Left ventricle myocardium inferior (tissue), 1 donor: ENCODE measurements at places on chromosomes 2 and 18. TPM values are rescaled to one million over a fixed set of nuclear protein-coding genes. Genes with fewer than 3 reads are reported as not detected.

DNA sequence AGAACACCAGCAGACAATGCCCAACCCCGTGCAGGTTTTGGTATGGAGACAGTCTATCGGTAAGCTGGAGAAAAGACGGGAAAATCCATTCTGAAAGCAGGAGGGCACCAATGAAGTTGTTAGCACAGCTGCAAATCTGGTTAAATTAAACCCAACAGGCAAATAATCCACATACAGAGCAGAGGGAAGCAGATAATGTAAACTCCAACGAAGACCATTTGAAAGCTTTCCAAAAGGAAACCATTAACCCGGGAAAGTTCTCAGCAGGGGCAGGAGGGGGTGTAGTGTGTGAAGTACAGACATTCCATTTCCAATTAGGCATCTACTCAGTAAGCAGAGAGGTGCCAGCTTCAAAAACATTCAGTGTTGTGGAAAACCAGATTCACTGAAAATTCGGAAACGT lies 10.3 kb downstream of the EDAR start:
- H3K27me3 ChIP-seq, result peaks cover 12% of the 10 kb centered on the region
- no peaks in the 10 kb centered on the region for H3K4me1 ChIP-seq
- no peak overlapping the region for H3K4me3 ChIP-seq
- no peak for DNase-seq
- no peaks in the 10 kb centered on the region for H3K36me3 ChIP-seq

- H3K36me3 ChIP-seq, result no peaks in the 10 kb centered on the region
- no peak overlapping the region for H3K4me3 ChIP-seq
- no peaks in the 10 kb centered on the region for H3K4me1 ChIP-seq
- no peak for DNase-seq
- H3K27me3 ChIP-seq, result peaks cover 9% of the 10 kb centered on the region
- no peak overlapping the region for H3K27ac ChIP-seq
Measured at GRCh38 chr18:77970814-77971213, 721.2 kb downstream of the GALR1 start.

DNA sequence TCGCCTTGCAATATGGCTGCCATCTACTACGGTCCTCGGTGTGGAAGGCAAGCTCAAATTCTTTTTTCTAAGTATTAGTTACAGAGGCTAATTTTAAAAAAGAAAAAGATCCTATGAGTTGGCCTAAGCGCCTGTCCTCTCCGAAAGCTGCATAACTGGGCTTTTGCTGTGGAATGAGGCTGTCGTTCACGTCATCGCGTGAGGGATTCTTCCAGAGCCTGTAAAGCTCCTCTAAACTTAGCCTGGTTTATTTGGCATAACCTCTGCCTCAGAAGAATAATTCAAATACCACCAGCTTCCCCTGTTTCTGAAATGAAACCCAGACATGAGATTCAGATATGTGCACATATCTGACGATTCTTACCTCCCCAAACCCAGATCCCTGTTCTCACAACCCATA lies 187.4 kb downstream of the DNER start:
- no peak overlapping the region for H3K27ac ChIP-seq
- H3K4me3 ChIP-seq, result no peak overlapping the region
- no peaks in the 10 kb centered on the region for H3K27me3 ChIP-seq

DNA sequence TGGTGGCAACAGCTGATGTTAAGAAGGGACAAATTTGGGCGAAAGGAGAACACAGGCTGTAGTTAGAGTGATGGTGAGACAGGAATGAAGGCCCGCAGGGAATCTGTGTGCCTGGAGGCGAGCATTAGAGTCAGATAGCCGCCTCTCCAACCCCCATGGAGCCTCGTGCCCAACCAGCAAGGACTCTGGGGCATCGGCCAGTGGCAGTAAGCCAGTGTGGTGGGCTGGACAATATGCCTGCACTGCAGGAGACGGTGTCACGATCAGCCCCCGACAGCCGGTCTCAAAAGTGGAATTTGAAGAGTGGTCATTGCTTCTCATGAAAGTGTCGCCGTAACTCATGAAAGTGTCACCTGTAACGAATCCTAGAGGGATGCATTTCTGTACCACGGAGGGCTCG lies 249.4 kb downstream of the ALPK2 start:
- H3K4me3 ChIP-seq, result no peak overlapping the region
- no peak for DNase-seq
- peaks cover 14% of the 10 kb centered on the region for H3K4me1 ChIP-seq

MYL1 gene
- 0.36 TPM for total RNA-seq

DNA sequence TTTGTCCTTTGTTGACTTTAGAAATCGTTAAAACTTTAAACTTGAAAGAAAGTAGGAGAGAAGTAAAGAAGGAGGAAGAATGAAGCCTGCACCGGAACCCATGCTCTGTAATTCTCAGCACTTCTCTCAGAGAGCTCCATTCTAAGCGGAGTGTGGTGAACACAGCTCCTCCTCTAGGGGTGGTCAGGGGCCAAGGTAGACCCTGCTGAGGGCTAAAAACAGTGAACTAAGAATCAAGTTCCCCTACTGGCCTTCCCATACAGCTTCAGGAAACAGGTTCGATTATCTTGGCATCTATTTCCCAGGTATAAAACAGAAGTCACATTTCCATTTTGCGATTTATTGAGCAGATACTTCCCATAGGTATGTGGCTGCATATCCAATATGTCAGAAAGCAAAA lies 92.7 kb upstream of the ASAP2 start:
- no peaks in the 10 kb centered on the region for H3K4me1 ChIP-seq
- H3K27ac ChIP-seq, result no peak overlapping the region
- DNase-seq, result no peak
- H3K27me3 ChIP-seq, result no peaks in the 10 kb centered on the region

DNA sequence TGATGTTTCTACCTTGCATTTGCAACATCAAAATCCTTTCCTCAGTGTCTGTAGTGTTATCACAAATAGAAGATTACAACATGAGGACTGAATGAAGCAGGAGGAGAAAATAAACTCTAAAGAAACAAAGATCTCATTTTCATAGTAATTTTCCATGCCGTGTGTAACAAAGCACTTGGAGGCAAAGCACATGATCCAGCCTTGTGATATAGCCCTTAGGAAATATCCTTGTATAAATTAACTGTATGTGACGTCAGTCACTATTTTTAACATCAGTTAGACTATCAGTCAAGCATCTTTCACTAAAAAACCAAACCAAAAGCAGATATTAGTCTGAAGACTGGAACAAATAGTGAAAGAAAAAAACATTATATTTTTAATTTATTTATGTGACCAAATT lies 492.1 kb upstream of the CNTNAP5 start:
- no peak for DNase-seq
- no peak overlapping the region for H3K27ac ChIP-seq
- H3K4me3 ChIP-seq, result no peak overlapping the region
- no peaks in the 10 kb centered on the region for H3K36me3 ChIP-seq
- no peaks in the 10 kb centered on the region for H3K4me1 ChIP-seq

ANKRD30B gene
- total RNA-seq, result not detected
